Inflammatory macrophage treated with lipopolysaccharide for 4 hours (primary cell): ENCODE measurements at places on chromosomes 7 and 10.

GRCh38 chr10:131954356-131954965 is 27.3 kb downstream of the BNIP3 start:
- DNase-seq = no peak

- no peak for DNase-seq
Measured at GRCh38 chr7:117227091-117227490, 95.8 kb downstream of the WNT2 start.

- no peak for DNase-seq
Measured at GRCh38 chr10:113823389-113823788, 30.5 kb downstream of the DCLRE1A start.

GRCh38 chr7:95479992-95480624 is 5.6 kb upstream of the ASB4 start:
- no peak for DNase-seq

- DNase-seq = no peak
Measured at GRCh38 chr10:126243306-126243705, 145.0 kb downstream of the ADAM12 start.

- DNase-seq = no peak
Measured at GRCh38 chr7:131482800-131483199, 73.6 kb downstream of the PODXL start.

DNA sequence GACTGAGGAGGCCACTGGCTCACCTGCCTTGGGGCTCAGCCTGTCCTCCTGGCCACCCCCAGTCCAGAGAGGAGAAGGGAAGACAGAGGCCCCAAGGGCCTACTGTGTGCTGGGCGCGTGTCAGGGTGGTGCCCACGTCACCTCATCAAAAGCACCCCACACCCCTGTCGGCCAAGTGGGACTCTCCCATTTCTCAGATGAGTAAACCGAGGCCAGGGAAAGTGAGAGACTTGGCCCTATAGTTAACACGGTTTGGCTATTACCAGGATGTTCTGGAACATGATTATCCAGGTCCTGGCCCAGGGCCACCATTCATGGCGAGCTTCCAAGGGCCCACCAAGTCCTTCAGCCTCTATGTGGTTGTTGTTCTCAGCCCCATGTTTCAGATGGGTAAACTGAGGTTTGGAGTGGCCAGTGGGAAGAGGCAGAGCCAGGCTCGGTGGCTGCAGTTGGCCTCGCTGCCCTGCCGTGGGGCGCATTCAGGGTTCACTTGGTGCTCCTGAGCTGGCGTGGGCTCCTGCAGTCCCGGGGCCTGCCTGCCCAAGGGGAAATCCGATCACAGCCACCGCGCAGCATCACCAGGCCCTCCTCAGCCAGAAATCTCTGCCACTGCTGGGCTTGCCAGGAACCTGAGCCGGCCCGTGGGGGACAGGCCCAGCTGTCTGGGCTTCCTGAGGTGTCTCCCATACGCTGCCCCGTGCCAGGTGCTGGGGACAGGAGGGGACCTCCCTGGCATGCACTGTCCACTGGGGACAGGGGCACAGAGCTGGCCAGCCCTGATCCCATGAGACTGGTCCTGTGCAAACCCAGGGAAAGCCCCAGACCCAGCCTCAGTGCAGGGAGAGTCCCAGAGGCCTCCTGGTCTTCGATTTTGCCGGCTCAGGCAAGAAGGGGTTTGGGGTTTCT is 117.7 kb upstream of the TNRC18 start:
- no peak for DNase-seq

DNA sequence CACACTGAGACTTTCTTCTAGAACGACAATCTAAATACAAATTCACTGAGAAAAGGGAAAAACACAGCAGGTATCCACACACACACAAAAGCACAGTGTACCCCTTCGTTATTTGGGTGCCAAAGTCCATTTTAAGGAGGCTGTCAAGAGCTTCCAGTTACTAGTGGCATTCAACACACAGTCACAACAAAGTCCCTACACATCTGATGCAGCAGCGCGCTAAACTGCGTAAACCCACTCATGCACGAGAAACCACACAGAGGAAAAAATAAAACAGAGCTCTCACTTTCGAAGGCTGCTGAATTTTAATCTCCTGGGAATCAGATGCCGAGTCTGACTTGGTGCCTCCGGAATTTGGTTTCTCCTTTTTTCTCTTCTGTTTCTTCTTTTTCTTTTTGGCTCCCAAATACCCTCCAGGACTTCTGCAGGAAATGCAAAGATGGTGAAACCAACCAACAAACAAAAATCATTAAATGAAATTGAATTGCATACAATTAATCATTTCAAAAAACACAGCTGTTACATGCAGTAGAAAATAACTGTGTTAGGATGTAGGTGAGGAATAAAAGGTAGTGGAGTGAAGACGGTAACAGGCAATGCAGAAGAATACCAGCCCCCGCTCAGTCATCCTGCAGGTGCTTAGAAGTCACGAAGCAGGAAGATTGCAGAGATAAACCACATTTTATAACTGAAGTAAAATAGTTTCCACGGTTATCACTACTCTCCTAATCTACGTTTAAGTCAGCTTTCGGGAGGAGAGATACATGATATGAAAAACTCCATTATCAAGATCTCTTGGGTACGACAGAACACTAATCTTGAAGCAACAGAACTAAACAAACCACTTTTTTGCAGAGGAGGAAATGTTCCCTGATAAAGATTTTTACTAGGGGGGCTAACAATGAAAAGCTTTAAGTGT is 27.1 kb downstream of the NMT2 start:
- no peak for DNase-seq

DNA sequence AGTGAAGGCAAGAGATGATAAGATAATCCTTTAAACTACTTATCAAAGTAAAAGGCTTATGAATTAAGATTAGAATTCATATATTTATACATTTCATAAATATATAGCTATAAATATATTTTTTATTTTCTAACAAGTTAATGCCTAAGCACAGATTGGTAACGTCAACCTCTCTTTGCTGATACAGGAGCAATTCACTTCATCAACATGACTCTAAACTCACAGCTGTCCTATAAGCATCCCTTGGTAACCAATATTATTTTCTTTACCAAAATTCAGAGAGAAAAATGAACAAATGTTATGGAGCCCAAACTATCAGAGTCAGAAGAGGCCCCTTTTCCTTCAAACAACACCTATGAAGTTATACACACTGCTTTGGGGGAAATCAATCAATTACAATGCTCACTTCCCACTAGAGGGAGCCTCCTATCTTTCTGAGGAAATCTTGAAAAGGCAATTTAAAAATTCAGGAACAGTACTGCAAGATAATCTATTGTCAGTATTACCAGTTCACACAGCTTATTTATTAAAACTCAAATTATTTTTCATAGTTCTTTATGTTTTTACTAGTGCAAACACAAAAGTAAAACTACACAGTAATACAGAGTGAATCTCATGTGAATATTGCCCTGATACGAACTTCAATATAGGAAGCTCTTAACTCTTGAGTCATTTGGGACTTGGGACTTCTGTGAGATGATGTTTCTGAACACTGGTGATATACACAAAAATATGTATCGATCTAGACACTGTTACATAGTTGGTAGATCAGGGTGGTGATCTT is 51.0 kb upstream of the NOBOX start:
- DNase-seq = no peak

DNA sequence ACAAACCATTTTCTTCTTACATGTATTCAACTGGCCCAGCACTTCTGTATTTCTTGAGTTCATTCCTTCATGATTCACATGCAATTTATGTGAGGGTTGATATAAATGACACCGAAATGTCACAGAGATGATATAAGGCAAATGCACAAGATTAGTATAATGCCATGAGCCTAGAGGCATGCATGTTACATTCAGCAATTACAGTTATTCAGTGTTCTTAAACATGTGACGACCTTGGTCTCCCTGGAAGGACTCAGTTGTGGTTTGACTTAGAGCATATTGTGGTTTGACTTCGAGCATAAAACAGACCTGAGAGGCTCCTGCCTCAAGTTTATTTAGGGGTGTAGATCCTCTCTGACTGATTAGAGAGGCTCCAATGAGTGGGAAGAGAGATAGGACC is 752.1 kb upstream of the POM121L12 start:
- DNase-seq = no peak

DNA sequence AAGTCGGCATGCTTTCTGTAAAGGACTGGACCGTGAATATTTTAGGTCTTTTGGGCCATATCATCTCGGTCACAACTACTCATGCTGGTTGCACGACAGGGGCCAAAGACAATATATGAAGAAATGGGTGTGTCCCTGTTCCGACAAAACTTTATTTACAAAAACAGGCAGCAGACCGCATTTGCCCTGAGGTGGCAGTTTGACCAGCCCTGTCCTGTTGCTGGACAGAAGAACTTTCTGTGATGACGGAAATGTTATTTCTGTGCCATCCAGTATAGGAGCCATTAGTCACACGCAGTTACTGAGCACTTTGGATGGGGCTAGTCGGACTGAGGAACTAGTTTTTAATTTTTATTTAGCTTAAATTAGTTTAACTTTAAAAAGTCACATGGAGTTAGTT is 112.8 kb upstream of the CARD11 start:
- no peak for DNase-seq

DNA sequence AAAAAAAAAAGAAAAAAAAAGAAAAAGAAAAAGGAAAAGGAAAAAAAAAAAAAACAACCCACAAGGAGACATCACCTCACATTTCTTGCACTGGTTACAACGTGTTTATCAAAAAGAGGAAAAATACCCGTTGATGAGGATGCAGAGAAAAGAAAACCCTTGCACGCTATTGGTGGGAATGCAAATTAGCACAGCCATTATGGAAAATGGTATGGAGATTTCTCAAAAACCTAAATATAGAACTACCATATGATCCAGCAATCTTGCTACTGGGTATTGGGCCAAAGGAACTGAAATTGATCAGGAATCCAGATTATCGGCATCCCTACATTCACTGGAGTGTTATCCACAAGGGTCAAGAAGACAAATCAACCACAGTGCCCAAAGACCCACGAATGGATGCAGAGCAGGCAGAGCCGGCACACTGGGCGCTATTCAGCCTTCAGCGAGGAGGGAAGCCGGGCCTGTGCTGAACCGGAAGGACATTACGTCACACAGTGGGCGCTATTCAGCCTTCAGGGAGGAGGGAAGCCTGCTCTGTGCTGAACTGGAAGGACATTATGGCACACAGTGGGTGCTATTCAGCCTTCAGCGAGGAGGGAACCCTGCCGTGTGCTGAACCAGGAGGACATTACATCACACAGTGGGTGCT is 258.7 kb downstream of the ZMYND11 start:
- no peak for DNase-seq

DNA sequence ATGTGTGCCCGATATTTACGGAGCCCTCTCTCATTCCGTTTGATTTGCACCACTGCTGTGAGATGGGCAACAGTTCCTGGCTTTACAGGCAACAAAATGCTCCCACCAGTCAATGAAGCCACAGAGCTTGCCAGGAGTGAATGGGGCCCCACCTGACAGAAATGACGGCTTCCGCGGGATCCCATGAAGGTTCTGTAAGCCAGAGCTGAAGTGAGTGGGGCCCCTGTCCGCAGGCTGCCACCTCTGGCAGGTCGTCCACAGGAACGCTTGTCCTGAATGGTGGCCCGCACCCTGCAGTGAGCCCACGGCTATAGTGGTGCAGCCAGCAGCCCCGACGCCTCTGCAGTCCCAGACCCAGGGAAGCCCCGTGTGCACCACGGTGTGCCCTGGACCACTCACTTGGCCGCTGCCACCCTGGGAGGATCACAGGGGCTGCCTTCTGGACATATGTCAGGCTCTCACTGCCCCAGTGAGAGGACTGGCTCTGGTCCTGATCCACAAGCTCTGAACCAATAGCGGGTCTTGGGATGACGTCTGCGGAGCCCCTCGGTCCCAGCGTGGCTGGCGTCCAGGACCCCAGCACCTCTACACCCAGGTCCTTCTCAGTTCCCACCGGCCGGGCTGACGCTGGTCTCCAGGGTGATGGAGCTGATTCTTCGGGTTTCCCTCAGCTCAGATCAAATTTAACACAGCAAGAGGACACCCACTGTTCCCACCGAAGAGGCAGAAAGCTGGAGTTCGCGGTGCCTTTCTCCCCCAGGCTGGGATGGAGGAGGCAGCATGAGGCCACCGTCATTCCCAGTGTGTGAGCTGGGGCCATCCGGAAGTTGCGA is 511.9 kb downstream of the DNAJB6 start:
- no peak for DNase-seq
